Fibroblast of skin of right quadriceps (primary cell): ENCODE measurements at places on chromosomes 2 and 18.

DNA sequence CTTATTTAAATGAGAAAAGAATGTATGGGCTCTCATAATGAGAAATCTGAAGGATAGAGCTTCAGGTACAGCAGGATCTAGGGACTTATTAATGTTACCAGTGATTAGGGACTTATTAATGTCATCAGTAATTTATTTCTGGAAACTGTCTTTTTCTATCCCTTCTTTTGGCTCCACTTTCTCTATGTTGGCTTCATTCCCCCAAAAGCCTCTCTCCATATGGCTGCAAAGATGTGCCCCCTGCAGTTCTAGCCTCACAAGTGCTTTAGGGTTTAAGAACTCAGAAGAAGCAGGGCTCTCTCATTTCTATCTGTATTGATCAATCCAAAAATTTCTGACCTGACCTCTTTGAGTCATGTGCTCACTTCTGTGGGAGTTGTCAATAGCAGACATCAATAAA is 480.9 kb downstream of the TXNL1 start:
- DNase-seq = no peak

DNA sequence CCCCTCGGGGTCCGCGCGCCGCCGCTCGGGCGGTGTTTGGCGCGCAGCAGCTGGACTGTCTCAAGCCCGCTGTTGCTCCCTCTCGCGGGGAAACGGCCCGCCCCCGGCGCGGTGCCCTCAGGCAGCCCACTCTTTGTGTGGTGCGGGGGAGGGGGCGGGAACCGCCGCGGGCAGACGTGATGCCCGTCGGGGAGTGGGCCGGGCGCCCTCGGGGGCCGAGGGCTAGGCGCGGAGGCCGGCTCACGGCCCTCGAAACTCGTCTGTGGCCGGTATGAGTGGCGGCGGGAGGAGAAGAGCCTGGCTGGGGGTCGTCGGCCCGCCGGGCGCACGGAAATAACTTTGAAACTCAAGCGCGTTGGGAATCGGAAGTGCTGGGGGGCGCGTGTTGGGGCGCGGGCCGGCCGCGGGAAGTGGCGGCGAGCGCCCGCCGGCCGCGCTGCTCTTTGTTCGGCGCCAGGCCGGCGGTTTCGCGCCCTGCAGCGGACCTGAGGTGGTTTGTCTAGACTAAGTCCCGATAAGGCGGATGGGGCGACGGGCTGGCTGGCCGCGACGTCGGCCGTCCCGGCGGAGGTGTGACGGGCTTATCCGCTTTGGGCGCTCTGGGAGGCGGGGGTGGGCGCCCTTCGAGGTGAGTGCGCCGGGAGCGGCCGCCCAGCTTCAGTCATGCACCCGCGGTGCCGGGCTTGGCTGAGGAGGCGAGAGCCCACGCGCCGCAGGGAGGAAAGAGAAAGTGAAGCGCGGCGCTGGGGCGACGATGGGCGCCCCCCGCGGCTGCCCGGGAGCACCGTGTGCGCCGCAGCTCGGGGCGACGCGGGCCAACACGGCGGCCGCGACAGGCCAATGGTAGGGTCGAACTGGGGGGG is 679 bp downstream of the PTMA start:
- peak; percentile 31 for DNase-seq

DNA sequence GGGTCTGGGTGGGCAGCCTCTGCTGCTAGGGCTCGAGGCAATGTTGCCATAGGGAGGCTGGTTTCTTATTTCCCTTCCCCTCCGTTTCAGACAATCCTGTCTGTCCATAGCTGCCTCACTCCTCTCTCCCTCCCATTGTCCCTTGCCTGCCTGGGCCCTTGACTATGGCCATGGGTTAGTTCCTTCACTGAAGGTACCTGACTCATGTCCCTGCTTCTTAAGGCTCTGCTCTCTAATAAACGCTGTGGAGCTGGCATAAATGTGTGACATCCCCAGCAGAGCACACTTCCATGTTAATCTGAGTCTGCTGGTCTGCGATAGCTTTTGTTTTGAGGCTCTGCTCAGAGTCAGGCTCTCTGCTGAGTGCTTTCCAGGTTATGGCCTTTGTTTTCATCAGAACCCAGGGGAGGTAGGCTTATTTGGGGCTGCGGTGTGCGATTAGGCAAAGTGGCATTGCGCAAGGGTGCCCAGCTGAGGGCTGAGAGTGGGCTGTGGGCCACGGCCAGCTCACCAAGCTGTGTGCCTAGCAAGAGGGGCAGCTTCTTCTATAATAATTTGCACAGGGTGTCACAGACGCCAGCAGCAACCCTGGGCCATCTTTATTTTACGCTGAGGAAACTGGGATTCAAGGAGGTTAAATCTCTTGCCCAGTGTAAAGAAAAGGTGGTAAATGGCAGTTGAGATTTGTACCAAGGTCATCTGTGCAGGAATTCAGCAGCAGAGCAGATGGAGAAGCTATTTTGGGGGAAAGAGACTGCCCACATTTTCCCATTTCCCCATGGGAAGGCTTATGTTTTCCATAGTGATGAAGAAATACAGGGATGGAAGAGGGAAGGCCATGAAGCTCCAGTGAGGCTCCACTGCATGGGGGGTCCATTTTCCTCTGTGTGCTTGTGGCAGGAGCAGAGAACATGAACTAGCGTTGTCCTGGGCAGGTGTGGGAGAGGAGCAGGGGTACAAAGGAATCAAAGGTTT is 25.6 kb downstream of the MRPL33 start:
- peak; percentile 39 for DNase-seq

DNA sequence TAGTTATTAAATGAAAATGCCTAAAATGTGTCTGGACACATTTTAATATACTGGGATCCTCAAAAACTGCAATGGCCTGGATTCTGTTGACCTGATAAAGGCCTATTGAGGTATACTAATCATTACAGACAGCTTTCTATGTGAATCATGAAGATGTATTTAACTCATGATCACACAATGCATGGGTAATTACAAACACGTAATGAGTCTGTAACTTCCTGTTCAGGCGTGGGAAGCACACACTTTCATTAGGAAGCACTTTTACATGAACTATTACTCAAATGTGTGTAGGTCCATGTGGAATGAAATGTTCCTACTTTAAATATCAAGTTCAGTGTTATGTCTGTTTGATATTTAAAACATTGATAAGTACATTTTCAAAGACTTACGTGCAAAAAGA is 108.7 kb downstream of the NCKAP5 start:
- DNase-seq = peak; percentile 34

- no peak for DNase-seq
Measured at GRCh38 chr2:147806846-147807245, 38.0 kb upstream of the ACVR2A start.

GRCh38 chr2:178536037-178536436 is 55.8 kb downstream of the PLEKHA3 start:
- no peak for DNase-seq

DNA sequence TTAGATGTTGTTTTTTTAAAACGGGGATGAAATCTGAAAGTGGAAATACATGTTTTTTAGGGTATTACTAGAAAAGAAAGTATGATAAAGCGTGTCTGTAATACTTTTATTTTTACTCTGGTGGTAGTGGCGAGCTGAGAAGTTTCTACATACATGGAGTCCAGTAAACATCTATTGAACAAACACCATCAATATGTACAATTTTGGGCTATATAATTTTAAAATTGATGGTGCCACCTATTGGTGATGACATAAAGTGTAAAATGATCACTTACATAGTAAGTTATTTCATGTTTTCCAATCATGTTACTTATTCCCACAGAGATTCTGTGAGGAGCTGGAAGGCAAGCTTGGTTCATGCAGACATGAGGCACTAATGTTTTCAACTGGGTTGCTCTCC is 31.5 kb upstream of the NFE2L2 start:
- peak; percentile 37 for DNase-seq

GRCh38 chr2:229715895-229716507 is 1.6 kb upstream of the DNER start:
- DNase-seq = no peak

DNA sequence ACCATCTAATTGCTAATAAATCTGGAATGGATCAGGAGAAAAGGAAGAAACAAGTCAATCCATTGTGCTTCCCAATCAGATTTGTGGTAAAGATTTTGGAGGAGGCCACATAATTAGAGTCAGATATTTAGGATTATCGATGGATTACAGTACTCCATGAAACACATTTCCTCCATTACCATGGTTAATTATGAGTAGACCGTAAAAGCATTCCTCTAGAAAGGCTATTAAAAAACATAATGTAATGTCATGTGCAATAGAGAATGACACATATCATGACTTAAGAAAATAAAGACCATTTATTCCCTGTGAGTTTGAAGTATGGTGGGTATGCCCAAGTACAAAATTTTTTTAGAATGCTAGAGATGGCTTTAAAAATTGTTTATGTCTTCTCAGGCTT is 96.1 kb downstream of the ITGA4 start:
- DNase-seq = peak; percentile 1

GRCh38 chr2:137947728-137948336 is 16.4 kb upstream of the HNMT start:
- peak; percentile 64 for DNase-seq

DNA sequence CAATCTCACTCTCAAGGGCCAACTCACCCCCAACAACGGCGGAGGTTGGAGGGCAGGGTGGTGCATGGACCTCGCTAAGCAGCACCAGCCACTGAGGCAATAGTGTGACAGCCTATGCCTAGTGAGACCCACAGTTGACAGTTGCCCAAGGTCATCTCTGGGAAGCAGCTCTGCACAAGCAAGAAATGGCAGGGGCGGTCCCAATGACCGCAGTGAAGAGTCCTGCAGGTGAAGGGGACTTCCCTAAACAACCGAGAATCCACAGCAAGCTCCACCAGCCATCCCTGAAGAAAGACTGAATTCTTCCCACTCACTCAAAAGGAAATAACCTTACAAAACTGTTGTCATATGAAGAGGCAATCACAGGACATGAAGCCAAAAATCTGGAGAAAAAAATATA is 313.4 kb upstream of the ID2 start:
- no peak for DNase-seq
